Neuronal stem cell (in vitro differentiated cells): ENCODE measurements at places on chromosomes 7 and 10.

DNA sequence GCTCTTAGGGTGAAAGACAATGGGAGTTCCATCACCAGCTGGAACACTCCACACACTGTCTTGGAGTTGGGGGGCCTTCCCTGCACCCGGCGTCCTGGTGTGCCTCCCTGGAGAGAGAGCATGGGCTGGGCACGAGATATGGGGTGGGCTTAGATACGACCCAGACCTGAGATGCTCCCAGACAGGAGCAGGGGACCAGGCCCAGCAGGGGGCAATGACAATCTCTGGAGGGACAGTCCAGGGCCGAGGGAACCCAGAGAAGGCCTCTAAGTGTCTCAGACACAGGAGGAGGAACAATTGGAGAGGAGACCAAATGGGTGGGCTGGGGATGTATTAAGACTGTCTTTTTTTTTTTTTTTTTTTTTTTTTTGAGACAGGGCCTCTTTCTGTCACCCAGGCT is 40.0 kb downstream of the MYL10 start:
- no peak overlapping the region for H3K4me3 ChIP-seq
- H3K36me3 ChIP-seq: no peaks in the 10 kb centered on the region
- DNase-seq: no peak
- peaks cover 1% of the 10 kb centered on the region for H3K27me3 ChIP-seq
- no peak overlapping the region for H3K27ac ChIP-seq

DNA sequence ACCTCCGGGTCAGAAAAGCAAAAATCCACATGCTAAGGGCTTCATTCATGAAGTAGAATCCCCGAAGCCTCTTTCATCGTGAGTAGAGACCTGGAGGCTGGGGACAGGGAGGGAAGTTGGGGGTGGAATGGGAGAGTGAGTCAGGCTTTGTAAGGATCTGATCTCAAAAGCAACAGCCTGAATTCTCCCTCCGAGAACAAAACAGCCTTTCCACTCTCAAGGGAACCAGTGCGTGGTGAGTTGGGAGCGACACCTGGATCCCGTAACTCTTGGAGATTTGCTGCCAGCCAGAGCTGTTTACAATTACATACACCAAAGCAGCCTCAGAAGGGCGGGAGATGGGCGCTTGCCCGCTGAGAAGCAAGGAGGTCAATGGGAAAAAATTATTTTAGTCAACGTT is 10.8 kb downstream of the AFAP1L2 start:
- H3K27ac ChIP-seq: no peak overlapping the region
- H3K4me3 ChIP-seq: no peak overlapping the region
- no peak for DNase-seq
- H3K36me3 ChIP-seq: no peaks in the 10 kb centered on the region
- H3K27me3 ChIP-seq: no peaks in the 10 kb centered on the region
- no peaks in the 10 kb centered on the region for H3K4me1 ChIP-seq

DNA sequence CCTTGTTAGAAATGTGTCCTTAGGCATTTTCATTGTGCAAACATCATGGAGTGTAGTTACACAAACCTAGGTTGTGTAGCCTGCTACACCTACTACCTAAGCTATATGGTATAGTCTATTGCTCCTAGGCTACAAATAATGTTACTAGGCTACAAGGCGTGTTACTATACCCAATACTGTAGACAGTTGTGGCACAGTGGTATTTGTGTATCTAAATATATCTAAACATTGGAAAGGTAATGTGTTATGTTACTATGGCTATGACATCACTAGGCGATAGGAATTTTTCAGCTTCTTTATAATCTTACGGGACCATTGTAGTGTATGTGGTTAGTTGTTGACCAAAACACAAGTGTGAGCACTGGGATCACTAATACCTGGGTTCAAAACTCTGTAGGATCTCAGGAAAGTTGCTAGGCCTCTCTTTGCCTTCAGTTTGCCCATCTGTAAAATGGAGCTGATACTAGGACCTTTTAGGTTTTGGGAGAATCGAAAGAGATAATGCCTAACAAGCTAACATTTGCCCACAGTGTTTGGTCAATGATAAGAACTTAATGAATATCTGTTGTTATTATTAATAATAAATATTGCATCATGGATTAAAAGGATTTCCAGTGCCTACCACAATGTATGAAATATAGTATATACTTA is 2.7 kb downstream of the BICC1 start:
- H3K27me3 ChIP-seq: peaks cover 23% of the 10 kb centered on the region
- H3K36me3 ChIP-seq: no peaks in the 10 kb centered on the region
- no peak for DNase-seq

GRCh38 chr10:47268696-47269095 is 31.3 kb upstream of the GDF10 start:
- H3K36me3 ChIP-seq: no peaks in the 10 kb centered on the region
- no peak overlapping the region for H3K27ac ChIP-seq
- H3K27me3 ChIP-seq: no peaks in the 10 kb centered on the region
- H3K4me1 ChIP-seq: no peaks in the 10 kb centered on the region
- H3K4me3 ChIP-seq: no peak overlapping the region
- DNase-seq: no peak

DNA sequence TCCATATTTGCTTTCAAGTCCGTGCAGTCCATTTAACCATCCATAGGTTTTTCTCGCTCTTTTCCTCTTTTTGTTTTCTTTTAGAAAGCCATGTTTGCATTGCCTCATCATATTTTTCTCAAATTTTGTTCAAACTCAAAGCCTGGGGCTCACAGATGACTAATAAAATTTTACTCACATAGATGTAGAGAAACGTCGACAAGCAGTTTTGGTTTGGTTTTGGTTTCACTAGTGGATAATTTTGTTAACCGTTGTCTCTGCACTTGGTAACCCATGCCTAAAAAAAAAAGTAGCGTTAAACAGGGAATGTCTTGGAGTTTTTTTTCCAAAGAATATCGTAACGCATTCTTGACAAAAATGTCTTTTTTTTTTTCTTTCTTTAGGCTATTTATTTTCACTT is 344.2 kb upstream of the GALNT17 start:
- no peak for DNase-seq
- no peak overlapping the region for H3K27ac ChIP-seq
- H3K4me3 ChIP-seq: no peak overlapping the region
- H3K36me3 ChIP-seq: peaks cover 100% of the 10 kb centered on the region

- H3K4me1 ChIP-seq: peaks cover 6% of the 10 kb centered on the region
- no peak overlapping the region for H3K27ac ChIP-seq
- peaks cover 10% of the 10 kb centered on the region for H3K27me3 ChIP-seq
- H3K36me3 ChIP-seq: no peaks in the 10 kb centered on the region
Observed at GRCh38 chr10:111151595-111152307, 74.9 kb downstream of the ADRA2A start.

DNA sequence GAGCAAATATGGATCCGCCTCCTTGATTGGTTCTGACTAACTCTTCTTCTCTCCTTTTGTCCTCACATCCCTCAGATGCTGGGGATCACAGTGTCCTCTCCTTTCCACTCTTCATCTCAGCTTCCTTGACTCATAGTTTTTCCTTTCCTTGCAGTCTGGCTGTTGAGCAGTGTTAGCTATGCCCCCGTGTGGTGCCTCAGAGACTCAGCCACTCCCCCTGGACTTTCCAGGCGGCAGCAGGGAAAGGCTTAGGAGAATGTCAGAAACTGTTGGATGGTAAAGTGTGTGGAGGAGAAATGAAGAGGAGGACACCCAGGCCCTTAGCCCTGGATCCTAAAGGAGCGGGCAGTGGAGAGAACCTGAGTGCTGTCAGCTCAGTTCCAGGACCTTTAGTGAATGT is 267.5 kb downstream of the CELF2 start:
- no peak overlapping the region for H3K27ac ChIP-seq
- no peak overlapping the region for H3K4me3 ChIP-seq
- no peaks in the 10 kb centered on the region for H3K4me1 ChIP-seq

DNA sequence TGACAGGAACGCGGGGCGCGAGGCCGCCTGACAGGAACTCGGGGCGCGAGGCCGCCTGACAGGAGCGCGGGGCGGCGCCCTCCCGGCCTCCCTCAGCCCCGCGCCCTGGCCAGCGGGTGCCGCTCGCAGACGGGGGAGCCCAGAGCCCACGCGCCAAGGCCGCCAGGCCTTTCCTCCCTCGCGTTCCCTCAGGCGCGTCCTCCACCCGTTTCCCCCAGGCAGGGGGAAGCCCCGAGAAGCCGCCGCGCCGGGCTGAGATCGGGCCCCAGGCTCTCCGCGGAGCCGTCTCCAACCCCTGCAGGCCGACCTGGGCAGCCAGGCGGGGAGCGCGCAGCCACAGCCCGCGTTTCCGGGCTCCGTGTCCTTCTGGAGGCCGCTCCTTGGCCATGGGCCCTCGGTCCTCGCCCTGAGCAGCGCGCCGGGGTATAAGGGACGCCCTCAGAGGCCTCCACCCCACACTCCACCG is 17.7 kb downstream of the PTPRN2 start:
- H3K27me3 ChIP-seq: peaks cover 8% of the 10 kb centered on the region
- H3K36me3 ChIP-seq: no peaks in the 10 kb centered on the region
- no peak overlapping the region for H3K4me3 ChIP-seq
- no peak overlapping the region for H3K27ac ChIP-seq
